ENCODE measurements at places on chromosomes 7 and 10.

GRCh38 chr10:62049624-62050345 is 148.3 kb downstream of the ARID5B start:
- no peak for DNase-seq

GRCh38 chr7:82841828-82842227 is 320.9 kb downstream of the PCLO start:
- no peak for DNase-seq

GRCh38 chr10:71392292-71392691 is 4.4 kb upstream of the CDH23 start:
- no peak for DNase-seq

DNA sequence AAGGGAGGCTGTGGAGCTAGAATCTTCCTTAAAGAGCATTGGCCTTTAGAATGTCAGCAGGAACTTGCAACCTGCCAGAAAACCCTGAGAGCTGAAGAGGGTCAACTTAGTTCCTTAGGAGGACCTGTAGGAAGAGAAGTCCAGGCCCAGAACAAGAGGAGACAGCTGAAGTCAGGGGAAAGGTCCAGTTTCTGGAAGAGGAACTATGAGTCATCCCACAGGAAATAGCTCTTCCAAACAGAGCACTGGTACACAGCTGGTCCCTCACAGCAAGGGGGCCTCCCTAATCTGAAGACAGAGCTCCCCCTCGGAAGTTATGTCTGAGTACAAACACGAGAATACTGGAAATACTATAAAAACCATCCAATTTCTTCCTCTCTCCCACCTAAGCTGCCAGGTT is 98.9 kb downstream of the HERPUD2 start:
- DNase-seq = no peak

GRCh38 chr7:110486549-110486948 is 604.4 kb upstream of the LRRN3 start:
- no peak for DNase-seq

- no peak for DNase-seq
These were observed 391.1 kb downstream of the RPS24 start for GRCh38 chr10:78424723-78425122.

DNA sequence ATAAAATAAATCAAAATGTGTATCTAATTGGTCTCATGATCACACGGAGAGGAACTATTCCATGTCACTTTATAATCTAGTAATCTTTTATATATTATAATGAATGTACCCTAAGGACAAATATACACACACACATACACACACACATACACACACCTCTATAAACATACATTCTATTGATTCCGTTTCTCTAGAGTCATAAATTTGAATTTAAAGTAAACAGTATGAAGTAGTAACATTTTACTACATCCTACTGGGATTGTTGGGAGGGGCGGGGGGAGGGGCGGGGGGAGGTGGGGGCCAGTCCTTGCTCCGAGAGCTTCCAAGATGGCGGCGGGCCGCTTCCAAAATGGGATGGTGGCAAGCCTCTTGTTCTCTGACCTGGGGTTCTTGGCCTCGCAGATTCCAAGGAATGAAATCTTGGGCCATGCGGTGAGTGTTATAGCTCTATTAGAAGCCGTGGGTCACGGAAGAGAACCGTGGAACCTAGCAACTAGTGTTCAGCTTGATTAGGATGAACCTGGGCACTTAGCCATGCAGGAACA is 143.2 kb downstream of the REEP3 start:
- no peak for DNase-seq

DNA sequence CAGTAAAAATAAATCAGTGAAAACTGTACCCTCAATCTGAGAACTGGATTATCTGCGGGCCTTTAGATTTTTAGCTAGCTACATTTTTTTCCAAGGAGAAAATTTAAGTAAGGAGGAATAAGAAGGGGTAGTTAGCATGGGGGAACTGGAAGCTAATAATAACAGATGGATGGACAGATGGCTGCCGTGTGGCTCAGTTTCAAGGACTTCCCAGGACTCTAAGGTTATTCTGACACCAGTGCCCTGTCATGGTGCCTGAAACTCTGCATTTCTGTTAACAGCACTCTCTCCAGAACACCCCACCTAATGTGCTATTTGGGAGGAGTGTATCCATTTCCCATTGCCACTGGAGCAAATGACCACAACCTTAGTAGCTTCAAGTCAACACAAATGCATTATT is 75.7 kb upstream of the PDE1C start:
- no peak for DNase-seq

DNA sequence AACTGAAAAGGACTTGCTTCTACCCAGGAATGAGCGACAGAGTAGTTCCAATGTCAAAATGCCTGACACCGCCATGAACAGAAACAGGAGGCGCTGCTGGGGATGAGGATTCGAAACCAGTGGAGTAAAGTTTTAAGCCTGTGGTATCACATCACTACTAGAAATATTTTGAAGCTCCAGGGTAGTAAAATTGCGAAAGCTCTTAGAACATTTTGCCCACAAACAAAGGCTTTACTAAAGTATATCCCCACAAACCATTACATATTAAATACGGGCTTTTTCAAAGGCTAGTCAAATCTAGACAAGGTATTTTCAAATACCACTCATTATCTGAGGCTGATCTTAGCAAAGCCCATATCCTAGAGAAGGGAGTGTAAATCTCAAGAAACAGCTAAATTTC is 2.4 kb downstream of the PRDX3 start:
- no peak for DNase-seq

DNA sequence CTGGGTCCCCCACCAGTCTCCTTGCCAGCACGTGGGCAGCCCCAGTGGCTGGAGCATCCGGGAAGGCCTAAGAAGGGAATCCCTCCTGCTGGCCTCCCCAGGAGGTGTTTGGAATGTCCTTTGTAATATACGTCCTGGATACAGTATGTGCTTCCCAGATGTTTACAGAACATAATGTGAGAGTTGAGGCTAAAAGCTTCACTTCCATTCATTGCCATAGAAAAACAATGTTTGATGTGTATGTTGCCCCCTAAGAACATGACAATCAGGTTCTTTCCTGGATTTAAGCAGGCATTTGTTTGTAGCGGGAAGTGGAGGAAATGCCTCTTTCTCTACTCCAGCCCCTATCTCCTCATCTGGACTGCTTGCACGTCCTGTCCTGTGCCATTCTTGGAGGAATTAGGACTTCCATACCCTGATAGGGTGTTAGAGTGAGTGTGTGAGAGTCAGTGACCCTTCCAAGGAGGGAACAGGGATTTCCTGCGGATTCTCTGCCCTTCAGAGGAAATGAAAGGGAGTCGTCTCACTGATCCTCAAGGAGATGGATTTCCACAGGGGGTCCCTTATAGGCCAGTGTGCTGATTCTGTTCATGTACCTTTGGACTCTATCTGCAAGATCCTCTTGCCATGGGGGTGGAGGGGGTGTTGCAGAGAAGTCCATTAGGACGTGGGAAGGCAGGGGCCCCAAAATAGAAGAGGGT is 1.2 kb downstream of the IGFBP1 start:
- no peak for DNase-seq
